ENCODE measurements at places on chromosomes 4 and X. TPM values are rescaled to one million over a fixed set of nuclear protein-coding genes. Genes with fewer than 3 reads are reported as not detected.

Gene CORIN
- under 0.01 TPM for total RNA-seq

Gene BMPR1B
- 0.66 TPM for total RNA-seq

Gene NOX1
- total RNA-seq = not detected

Gene CNGA1
- total RNA-seq = not detected

Gene FAM133A
- not detected for total RNA-seq

Gene BGN
- total RNA-seq = 34.2 TPM

Gene SPATA18
- 14.6 TPM for total RNA-seq

Gene SORBS2
- 43.1 TPM for total RNA-seq

Gene MTM1
- total RNA-seq = 20.3 TPM

Gene CLNK
- total RNA-seq = not detected

Gene EOLA2
- 19.7 TPM for total RNA-seq

All from thoracic aorta endothelial cell (primary cell).